Activated T-helper 2 cell treated with anti-CD3 and anti-CD28 coated beads, Interferon-gamma antibody, Interleukin-2, Interleukin-4, amounts not matched to agents 10 μg/mL and 5 μg/mL and 100 μg/mL, durations not matched to agents 14 hours and 24 hours and 36 hours (primary cell): ENCODE measurements at places on chromosomes 13 and 19. TPM values are rescaled to one million over a fixed set of nuclear protein-coding genes. Genes with fewer than 3 reads are reported as not detected.

- no peaks in the 10 kb centered on the region for H3K27me3 ChIP-seq
- H3K36me3 ChIP-seq, result peaks cover 53% of the 10 kb centered on the region
- no peak overlapping the region for H3K4me3 ChIP-seq
- peaks cover 5% of the 10 kb centered on the region for H3K4me1 ChIP-seq
These were observed 17.6 kb downstream of the LIG1 start for GRCh38 chr19:48152551-48152950.

- H3K36me3 ChIP-seq, result no peaks in the 10 kb centered on the region
- no peak for DNase-seq
- H3K4me3 ChIP-seq, result no peak overlapping the region
- H3K27ac ChIP-seq, result no peak overlapping the region
- H3K4me1 ChIP-seq, result peaks cover 9% of the 10 kb centered on the region
These were observed 2.4 kb downstream of the MEDAG start for GRCh38 chr13:30908416-30908980.

The WDR87 gene
- not detected in 2 replicates for total RNA-seq

DNA sequence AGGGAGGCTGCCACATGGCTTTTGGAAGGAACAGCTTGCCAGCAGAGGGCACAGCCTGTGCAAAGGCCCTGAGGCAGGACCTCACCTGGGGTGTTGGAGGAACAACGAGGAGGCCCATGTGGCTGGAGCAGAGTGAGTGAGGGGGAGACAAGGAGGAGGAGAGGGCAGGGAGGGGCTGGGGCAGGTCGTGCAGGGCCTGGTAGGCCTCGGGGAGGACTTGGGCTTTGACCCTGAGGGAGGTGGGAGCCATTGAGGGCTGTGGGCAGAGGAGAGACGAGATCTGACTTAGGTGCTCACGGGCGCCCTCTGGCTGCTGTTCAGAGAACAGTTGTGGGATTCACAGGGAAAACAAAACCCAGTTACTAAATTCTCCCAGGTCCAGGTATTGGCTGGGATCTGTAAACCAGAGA lies 25.2 kb downstream of the ZNRF4 start:
- no peaks in the 10 kb centered on the region for H3K4me1 ChIP-seq
- no peak overlapping the region for H3K4me3 ChIP-seq
- H3K36me3 ChIP-seq, result no peaks in the 10 kb centered on the region
- peaks cover 18% of the 10 kb centered on the region for H3K27me3 ChIP-seq
- no peak overlapping the region for H3K27ac ChIP-seq
- no peak for DNase-seq

DNA sequence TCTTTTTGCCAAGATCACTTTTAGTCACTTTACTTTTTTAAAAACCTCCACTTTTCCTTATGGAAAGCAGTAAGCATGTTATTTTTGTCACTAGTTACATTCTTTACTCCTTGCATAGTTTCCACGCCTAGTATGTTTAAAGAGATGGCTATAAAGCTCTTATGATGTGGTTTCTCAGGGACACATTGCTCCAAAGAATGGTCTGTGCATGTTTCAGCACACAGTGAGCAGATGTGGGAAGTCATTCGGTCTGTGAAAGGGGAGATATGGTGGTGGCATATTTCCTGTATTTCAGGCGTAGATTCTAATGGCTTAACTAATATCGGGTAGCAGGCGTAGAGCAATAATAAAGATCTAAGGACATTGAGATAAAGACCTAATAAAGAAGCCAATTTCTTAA lies 180.7 kb downstream of the SLITRK6 start:
- H3K4me1 ChIP-seq, result no peaks in the 10 kb centered on the region
- no peak overlapping the region for H3K27ac ChIP-seq

GRCh38 chr19:41296433-41296871 lies 13.5 kb upstream of the CCDC97 start:
- H3K27ac ChIP-seq, result peak overlapping the region; percentile 72
- H3K27me3 ChIP-seq, result no peaks in the 10 kb centered on the region
- H3K36me3 ChIP-seq, result peaks cover 90% of the 10 kb centered on the region
- DNase-seq, result no peak
- no peak overlapping the region for H3K4me3 ChIP-seq
- H3K4me1 ChIP-seq, result peaks cover 61% of the 10 kb centered on the region

The ABHD13 gene
- 6.0 and 6.8 TPM in 2 replicates for total RNA-seq

DNA sequence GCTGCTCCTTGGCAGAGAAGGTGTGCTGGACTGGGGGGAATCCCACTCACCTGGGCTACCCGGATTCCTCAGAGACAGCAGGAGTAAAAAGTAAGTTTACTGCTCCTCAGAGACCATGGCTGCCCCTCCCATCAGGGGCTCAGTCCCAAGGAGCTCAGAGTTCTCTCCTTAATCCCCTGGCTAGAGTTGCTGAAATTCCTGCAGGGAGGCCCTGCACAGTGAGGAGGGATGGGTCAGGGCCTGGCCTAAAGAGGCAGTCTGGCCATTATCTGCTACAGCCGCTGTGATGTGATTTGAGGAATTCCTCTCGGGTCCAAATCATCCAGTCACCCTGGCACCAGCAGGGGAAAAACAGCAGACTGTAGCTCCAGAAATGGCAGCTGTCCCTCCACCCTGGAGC lies 502.5 kb downstream of the PCDH17 start:
- DNase-seq, result no peak
- no peak overlapping the region for H3K4me3 ChIP-seq
- no peaks in the 10 kb centered on the region for H3K4me1 ChIP-seq
- H3K27me3 ChIP-seq, result no peaks in the 10 kb centered on the region

The MTUS2 gene
- total RNA-seq, result not detected in 2 replicates

GRCh38 chr19:15623711-15624318 lies 8.8 kb downstream of the CYP4F8 start:
- no peaks in the 10 kb centered on the region for H3K27me3 ChIP-seq
- no peaks in the 10 kb centered on the region for H3K4me1 ChIP-seq
- DNase-seq, result no peak

The CRX gene
- not detected in 2 replicates for total RNA-seq

GRCh38 chr13:98199480-98199879 lies 22.4 kb upstream of the RNF113B start:
- no peaks in the 10 kb centered on the region for H3K4me1 ChIP-seq
- H3K36me3 ChIP-seq, result no peaks in the 10 kb centered on the region
- no peaks in the 10 kb centered on the region for H3K27me3 ChIP-seq
- no peak overlapping the region for H3K27ac ChIP-seq
- DNase-seq, result no peak
- H3K4me3 ChIP-seq, result no peak overlapping the region

DNA sequence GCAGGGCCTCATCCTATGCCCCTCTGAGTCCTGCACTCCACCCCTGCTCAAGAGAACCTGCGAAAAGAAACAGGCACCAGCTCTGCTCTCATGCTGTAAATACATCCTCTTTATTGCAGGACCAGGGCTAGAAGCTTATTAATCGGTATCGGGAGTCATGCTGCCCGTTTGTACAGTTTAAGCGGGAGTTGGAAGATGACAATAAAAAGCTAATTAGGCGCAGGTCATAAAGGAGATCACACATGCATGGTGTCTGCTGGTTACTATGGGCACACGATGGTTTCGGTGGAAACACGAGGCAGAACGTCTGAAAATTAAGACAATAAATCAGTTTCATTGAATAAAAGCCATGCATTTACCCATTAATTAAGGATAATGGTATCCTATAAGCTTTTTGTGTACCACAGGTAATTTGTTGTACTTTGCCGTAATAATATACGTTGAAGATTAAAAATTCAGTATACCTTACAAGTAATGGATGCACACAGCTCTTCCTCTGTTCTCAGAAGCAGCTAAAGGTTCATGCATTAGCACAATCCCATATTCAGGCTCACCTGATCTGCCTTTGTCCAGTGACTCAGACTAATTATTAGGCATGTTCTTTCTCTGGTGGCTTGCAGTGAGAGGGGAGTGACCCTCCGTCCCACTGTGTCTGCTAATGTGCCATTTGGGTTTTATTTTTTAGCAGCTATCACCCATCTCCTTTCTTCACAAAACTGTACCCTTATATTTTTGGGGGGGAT lies 406.0 kb downstream of the TSHZ3 start:
- no peak overlapping the region for H3K4me3 ChIP-seq
- H3K27me3 ChIP-seq, result no peaks in the 10 kb centered on the region
- no peaks in the 10 kb centered on the region for H3K4me1 ChIP-seq
- no peaks in the 10 kb centered on the region for H3K36me3 ChIP-seq
- DNase-seq, result no peak

GRCh38 chr13:50682002-50682401 lies 161.5 kb downstream of the DLEU7 start:
- no peaks in the 10 kb centered on the region for H3K36me3 ChIP-seq
- peaks cover 14% of the 10 kb centered on the region for H3K4me1 ChIP-seq
- no peak overlapping the region for H3K27ac ChIP-seq

The ICAM4 gene
- total RNA-seq, result 1.4 and 1.6 TPM in 2 replicates

DNA sequence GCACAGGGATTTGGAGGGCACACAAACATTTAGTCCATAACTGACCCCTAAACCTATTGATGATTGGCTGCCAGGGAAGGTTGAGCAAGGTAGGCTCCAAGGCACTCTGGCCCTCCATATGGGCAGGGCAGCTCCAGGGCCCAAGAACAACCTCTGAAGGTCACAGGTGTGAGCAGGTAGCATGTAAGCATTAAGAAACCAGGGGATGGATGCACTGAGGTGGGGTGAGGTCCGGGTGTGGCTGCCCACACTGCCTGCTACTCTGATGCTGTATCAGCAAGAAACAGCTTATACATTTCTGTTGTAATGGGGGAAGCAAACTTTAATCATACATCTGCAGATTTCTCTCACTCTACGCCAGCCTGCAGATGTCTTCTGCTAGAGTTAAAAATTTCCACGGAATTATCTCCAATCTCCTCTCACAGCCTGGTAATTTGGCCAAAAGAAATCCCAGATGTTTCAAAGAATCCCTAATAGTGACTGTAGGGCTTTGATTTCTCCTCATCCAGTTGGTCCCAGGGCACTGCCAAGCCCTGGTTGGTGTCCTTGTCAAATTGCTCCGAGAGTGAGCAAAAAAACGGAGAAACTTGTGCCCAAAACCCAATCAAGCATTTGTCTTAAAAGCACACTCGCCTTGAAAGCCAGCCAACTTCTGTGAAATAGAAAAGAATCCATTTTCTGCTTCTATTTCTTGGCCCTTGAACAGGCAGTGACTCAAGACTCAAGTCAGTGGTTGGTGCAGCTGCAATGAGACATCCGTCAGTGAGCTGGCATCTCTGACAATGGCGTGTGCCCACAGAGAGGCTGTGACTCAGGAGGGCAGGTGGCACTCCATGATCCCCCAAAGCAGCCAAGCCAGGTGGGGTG lies 72.5 kb upstream of the MRI1 start:
- no peak overlapping the region for H3K4me3 ChIP-seq
- DNase-seq, result no peak
- H3K4me1 ChIP-seq, result no peaks in the 10 kb centered on the region
- no peaks in the 10 kb centered on the region for H3K27me3 ChIP-seq
- H3K36me3 ChIP-seq, result no peaks in the 10 kb centered on the region

The PSG1 gene
- not detected in 2 replicates for total RNA-seq

The SPACA4 gene
- not detected in 2 replicates for total RNA-seq

DNA sequence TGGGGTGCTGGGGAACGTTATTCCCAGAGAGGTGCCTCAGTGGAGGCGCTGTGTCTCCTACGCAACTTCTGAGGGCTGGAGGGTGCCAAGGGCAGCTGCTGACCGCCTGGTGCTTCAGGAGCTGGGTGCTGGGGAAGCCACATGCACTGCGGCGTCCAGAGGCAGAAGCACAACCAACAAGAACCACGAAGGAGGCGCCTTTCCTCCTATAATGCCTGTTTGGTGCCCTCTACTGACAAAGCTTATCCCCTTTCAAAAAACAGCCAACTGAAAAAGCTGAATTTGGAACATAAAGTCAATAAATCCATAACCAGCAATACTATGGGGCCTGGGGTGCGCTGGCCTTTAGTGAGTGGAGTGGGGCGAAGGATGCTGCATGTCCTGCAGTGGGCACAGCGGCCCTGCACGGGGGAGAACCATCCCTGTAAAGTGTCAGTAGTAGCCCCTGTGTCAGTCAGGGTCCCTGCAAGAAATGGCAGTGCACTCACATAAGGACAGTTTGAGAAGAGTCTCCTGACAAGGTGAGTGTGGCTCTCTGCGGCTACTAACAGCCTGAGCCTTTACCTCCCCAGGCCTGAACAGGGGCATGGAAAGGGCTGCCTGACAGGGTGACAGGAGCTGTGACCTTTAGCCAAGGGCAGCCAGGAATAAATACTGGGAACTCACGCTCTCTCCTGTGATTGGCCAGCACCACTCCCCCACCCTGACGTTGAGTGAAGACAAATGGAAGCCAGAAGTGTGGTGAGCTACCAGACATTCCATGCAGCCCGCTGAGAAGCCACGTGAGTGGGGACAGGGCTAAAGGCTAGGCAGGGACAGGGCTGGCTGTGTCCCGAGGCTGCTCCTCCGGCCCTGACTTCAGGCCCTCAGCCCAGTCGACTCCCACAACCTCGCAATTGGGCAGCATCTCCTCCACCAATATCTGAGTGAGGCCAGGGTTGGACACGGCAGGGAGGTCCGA lies 4.5 kb upstream of the B3GNT8 start:
- peaks cover 36% of the 10 kb centered on the region for H3K36me3 ChIP-seq
- no peak for DNase-seq
- no peak overlapping the region for H3K27ac ChIP-seq
- H3K4me1 ChIP-seq, result peaks cover 22% of the 10 kb centered on the region
- H3K27me3 ChIP-seq, result no peaks in the 10 kb centered on the region
- no peak overlapping the region for H3K4me3 ChIP-seq

The SELENOV gene
- not detected in 2 replicates for total RNA-seq

The CHST8 gene
- total RNA-seq, result not detected in 2 replicates

The DLL3 gene
- 1.6 and 1.8 TPM in 2 replicates for total RNA-seq

DNA sequence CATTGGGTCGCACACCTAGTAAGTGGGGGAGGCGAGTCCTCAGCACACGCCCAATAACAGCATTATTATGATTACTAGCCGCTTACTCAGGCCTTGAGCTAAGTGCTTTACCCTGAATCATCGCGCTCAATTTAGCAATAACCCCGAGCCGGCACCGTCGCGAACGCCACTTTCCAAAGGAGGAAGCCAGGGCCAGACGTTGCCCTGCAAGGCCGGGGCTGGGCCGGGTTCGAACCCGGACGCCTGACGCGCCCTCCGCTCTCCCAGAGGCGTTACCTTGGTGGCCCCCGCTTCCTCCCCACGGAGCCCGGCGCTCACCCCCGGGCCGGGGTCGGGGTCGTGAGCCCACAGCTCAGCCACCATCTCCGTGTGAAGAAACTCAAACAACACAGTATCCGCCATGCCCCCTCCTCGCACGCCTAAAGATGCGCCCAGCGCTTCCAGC lies at the start of gene TRAPPC6A:
TSS of gene TRAPPC6A (minus strand) at position 421 of the 445 bp plus-strand sequence. CDS start at position 402, 19 bp downstream.
- H3K27ac ChIP-seq, result peak within 1 kb of the TSS; percentile 90
- H3K4me3 ChIP-seq, result peak within 1 kb of the TSS; percentile 86
- no peaks in the 10 kb centered on the region for H3K27me3 ChIP-seq
- H3K4me1 ChIP-seq, result peaks cover 20% of the 10 kb centered on the region

DNA sequence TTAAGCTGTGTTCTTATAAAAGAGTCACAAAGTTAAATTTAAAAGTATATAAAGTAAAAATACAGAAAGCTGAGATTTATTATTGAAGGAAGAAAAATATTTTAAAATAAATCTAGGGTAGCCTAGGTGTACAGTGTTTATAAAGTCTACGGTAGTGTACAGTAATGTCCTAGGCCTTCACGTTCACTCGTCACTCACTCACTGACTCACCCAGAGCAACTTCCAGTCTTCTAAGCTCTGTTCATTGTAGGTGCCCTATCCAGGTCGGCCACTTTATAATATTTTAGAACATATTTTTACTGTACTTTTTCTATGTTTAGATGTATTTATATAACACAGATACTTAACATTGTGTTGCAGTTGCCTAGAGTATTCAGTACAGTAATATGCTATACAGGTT lies 47.4 kb downstream of the NDFIP2 start:
- H3K4me1 ChIP-seq, result peaks cover 36% of the 10 kb centered on the region
- H3K27ac ChIP-seq, result no peak overlapping the region
- DNase-seq, result no peak
- peaks cover 44% of the 10 kb centered on the region for H3K36me3 ChIP-seq
- H3K4me3 ChIP-seq, result no peak overlapping the region
- no peaks in the 10 kb centered on the region for H3K27me3 ChIP-seq

The CATSPERD gene
- total RNA-seq, result not detected in 2 replicates
